Fibroblast of skin of left biceps (primary cell): ENCODE measurements at places on chromosomes 7 and 10.

DNA sequence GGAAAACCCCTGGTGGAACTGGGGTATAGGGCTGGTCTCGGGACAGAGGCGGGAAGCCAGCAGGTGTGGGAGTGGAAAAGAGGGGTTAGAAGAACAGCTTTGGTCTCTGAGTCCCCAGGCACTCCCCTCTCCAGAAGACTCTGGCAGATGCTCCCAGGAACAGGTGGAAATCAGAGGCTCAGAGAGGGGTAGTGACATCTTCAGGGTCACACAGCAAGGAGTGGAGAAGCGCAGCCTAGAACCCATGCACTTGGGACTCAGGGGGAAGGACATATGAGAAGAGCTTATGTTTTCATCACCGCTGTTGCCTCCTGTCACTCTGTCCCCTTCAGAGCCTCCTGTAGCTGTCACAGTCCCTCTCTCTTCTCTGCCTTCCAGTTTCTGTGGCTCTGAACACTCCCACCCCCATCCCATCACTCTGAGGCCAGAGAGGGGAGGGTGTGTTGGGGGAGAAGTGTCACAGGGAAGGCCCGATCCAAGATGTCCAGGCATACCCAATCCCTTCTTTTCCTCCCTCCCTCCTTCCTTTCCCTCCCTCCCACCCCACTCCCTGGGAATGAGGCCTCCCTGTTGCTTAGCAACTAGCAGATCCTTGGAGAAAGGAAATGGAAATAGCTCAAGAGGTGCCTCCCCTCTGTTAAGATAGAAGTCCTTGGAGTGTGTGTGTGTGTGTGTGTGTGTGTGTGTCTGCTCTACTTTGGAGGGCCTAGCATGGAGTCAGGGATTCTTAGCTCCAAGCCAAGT, 32.0 kb downstream of the SRRM3 start:
- no peak for DNase-seq

GRCh38 chr7:20030915-20031362, 186.2 kb downstream of the MACC1 start:
- peak; percentile 44 for DNase-seq

GRCh38 chr10:52959810-52960209, 187.2 kb upstream of the MBL2 start:
- DNase-seq, result no peak

DNA sequence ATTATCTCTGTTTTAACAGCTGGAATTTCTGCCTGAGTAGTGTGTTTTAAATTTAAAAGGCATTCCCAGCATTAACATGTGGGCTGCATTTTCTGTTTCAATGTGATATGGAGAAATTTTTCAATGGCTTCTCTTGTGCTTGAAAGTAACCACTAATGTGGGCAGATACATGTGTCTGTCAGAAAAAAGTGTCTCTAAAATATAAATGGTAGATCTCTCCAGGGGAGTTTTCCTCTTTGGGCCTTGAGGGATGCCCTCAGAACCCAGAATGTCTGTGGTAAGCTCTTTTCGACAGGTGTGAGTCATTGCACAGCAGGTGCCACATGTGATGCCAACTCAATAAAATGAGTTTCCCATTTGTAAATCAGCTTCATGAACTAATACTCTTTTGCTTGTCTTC, 221.1 kb downstream of the SEMA3E start:
- DNase-seq, result no peak

- DNase-seq, result no peak
These were observed 87.9 kb downstream of the RNF216 start for GRCh38 chr7:5693529-5693928.

DNA sequence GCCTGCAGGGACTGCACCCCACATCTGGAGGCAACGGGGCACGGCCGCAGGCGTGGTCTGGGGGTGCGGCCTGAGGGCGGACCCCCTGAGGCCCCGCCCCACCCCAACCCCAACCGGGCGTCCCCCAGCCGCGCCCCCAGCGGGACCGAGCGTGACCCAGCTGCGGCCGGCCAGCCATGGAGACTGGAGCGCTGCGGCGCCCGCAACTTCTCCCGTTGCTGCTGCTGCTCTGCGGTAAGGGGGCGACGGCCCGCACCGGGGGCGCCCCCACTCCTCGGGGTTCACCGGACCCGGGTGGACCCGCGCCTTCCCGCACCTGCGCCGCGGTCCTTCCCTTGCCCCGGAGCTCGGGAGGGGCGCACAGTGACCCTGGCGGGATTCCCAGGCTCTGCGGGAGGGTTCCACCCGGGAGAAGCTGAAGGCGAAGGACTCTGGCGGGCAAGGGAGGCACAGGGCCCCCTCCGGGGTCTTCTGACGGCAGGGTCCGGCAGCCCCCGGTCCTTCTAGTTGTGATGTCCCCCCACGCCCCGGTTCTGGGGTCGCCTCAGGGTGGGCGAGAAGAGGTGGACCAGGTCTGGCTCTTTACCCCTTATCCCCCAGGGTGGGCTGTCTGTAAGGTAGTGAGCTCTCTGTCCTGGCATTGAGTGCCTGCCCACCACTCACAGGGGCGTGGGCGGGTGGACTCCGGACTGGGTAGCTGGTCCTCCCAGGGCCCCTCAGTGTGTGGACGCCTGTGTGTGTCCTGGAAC, at the start of gene RAMP3:
TSS of gene RAMP3 (plus strand) at position 139 of the 749 bp plus-strand sequence. CDS start at position 177, 38 bp downstream.
- no peak for DNase-seq

GRCh38 chr10:43196981-43197833, 59.0 kb downstream of the CSGALNACT2 start:
- DNase-seq, result no peak

DNA sequence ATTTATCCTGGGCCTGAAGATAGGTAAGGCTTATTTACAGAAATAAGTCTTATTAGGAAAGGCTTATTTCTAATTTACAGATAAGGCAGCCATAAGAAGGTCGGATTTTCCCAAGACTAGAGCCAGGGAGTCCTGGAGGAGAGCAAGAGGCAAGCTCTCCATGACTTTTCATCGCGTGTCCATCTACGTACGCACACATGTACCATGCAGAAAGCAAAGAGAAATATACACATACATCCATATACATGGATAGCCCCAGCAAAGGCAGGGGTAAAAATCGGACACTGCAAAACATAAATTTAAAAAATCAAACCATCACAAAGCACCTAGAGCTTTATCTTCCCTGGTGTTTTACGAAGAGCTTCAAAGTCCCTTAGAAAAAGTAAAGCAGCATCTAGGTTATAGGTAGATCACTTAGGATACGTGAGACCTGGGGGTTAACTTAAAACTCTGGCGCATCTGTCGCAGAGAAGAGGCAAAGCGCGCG, 25.8 kb upstream of the ZRANB1 start:
- no peak for DNase-seq

GRCh38 chr10:129122846-129123245, 344.2 kb upstream of the MGMT start:
- no peak for DNase-seq

GRCh38 chr10:31642281-31642680, 286.4 kb downstream of the ARHGAP12 start:
- DNase-seq, result no peak

GRCh38 chr10:131202990-131203389, 108.5 kb downstream of the TCERG1L start:
- no peak for DNase-seq

DNA sequence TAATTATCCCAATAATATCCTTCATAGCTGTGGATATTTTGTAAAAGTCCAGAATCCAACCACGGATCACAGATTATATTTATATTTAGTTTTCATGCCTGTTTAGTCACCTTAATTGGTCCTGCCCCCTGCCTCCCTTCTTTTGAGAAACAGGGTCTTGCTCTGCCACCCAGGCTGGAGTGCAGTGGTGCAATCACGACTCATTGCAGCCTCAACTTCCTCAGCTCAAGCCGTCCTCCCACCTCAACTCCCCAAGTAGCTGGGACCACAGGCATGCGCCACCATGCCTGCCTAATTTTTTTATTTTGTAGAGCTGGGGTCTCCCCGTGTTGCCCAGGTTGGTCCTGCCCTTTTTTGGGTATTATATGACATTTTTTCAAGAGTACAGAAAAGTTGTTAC, 129.4 kb downstream of the KAT6B start:
- DNase-seq, result no peak

GRCh38 chr7:155183655-155184054, 113.5 kb downstream of the HTR5A start:
- DNase-seq, result no peak

DNA sequence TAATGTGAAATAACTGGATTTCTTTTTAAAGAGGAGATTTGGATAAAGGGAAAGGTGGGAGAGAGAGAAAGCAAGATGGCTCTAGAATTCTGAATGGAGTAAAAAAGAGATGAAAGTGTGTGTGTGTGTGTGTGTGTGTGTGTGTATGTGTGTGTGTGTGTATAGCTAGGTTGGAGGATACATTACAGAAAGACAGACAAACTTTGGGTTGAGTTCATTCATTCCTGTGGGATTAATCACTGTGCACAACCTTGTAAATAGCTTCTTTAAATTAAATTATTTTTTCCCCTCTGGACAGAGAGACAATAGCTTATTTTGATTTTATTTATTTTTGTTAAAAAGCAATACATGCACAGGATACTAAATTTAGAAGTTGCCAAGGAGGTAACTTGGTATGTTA, 7.5 kb downstream of the ASB4 start:
- DNase-seq, result no peak

GRCh38 chr7:43569424-43569823, 13.5 kb upstream of the STK17A start:
- no peak for DNase-seq

GRCh38 chr7:111671927-111672326, 109.6 kb upstream of the IMMP2L start:
- no peak for DNase-seq

- no peak for DNase-seq
These were observed 1095.9 kb downstream of the REEP3 start for GRCh38 chr10:64617085-64617484.

GRCh38 chr7:19463581-19463980, 245.3 kb downstream of the POLR1F start:
- no peak for DNase-seq

GRCh38 chr7:154928136-154929005, 74.6 kb downstream of the PAXIP1 start:
- DNase-seq, result peak; percentile 90

DNA sequence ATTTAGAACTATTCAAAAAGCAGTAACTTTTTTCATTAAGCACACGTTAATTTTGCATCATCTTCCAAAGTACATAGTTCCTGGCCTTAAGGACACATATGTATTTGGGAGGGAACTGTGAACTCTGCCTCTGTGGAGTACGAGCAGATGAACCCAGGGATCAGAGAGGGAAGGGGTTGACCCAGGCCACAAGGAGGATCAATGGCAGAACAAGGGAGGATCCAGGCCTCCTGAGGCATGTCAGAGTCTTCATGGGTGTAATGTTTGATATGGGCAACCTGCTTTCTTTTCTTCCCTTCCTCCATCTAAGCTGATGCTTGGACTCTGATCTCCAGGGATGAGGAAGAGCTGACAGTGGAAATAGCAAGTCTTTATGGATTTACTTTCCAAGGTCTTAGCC, 164.0 kb downstream of the SH2D4B start:
- DNase-seq, result no peak

DNA sequence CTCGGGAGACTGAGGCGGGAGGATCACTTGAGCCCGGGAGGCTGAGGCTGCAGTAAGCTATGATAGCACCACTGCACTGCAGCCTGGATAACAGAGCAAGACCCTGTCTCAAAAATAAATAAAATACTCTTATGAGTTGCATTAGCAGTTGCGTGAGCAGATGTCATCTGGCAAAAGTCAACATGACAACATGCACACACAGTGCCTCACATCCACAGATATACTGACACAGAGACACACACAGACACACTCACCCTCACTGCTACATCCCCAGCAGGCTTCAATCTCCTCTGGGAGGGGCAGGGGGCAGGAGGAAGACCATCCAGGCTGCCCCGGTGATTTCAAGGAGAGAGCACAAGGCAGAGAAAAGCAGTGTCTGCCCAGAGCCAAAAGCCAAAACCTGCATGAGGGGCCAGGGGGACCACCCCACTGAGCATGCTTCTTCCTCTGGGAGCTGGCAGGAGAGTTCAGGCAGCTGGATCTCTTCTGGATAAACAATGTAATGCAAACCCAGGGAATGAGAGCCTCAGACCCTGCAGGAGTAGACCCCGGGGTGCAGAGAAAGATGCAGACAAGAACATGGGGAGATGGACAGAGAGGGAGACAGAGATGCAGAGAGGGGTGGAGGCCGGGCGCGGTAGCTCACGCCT, 9.6 kb upstream of the ELN start:
- DNase-seq, result no peak

DNA sequence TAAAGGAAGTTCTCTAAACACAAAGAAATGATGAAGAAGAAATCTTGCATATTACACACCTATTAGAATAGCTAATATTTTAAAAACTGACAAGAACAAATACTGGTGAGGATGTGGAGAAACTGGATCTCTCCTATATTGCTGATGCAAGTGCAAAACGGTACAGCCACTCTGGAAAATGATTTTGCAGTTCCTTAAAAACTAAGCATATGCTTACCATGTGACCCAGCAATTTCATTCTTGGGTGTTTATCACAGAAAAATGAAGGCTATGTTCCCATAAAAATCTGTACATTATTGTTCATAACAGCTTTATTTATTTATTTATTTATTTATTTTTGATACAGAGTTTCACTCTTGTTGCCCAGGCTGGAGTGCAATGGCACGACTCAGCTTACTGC, 14.9 kb upstream of the PLEKHA1 start:
- no peak for DNase-seq

DNA sequence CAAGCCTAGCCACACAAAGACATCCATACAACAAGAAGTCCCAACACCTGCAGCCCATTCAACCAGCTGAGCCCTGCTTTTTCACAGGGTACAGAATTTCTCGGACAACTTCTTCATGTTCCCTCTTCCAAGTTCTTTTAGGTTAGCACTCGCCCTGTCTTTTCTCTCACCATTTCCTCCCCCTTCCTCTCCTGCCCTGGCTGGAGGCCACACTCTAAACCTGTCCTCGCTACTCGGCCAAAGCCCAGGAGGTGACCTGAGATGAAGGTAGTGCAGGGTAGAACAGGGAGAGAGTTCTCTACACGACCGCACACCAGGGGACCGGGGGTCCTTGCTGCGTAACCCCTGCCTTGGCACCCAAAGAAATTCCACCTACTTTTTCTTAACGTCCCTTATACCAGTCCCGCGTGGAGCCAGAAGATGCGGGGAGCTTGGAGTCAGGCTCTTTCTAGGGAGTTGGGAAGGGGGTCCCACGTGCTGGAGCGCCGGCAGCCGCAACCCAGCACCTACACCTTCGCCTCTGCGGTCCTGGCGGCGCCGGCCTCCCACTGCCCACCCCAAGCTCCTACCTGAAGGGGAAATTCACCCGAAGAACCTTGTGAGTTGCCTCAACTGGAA, 16.0 kb upstream of the DLX6 start:
- no peak for DNase-seq
